AG20443 (cell line): ENCODE measurements at places on chromosomes 2 and 18.
A peak's percentile ranks its signal among the peaks of the same experiment; 100 is the strongest.

GRCh38 chr2:31888550-31888949 lies 122.3 kb downstream of the MEMO1 start:
- DNase-seq, result no peak

GRCh38 chr2:119449521-119449920 lies 17.9 kb downstream of the TMEM37 start:
- no peak for DNase-seq

GRCh38 chr2:118223992-118224894 lies 136.0 kb downstream of the INSIG2 start:
- peak; percentile 36 for DNase-seq

GRCh38 chr2:19774805-19775176 lies 127.0 kb downstream of the TTC32 start:
- no peak for DNase-seq

GRCh38 chr2:15427987-15428386 lies 133.1 kb downstream of the NBAS start:
- no peak for DNase-seq

DNA sequence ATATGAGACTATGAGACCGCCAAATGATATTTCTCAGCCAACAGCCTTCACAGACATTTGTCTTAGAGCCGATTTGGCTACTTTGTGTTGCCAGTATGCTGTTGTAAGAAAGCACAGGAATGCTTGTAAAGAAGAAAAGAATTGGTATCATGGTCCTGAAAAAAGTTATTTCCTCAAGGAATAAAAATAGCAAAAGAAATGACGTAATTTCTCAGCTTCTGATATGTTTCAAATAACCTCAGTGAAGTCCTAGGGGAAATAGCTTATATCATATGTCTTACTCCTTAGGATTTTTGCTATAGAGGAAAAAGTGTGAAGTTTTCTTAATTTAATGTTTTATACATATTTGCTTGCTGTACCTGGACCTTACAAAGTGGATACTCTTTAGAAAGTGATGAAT lies 23.0 kb downstream of the SCN1A start:
- DNase-seq, result no peak

- peak; percentile 57 for DNase-seq
Measured at GRCh38 chr2:238811293-238811692, 36.6 kb upstream of the TWIST2 start.

DNA sequence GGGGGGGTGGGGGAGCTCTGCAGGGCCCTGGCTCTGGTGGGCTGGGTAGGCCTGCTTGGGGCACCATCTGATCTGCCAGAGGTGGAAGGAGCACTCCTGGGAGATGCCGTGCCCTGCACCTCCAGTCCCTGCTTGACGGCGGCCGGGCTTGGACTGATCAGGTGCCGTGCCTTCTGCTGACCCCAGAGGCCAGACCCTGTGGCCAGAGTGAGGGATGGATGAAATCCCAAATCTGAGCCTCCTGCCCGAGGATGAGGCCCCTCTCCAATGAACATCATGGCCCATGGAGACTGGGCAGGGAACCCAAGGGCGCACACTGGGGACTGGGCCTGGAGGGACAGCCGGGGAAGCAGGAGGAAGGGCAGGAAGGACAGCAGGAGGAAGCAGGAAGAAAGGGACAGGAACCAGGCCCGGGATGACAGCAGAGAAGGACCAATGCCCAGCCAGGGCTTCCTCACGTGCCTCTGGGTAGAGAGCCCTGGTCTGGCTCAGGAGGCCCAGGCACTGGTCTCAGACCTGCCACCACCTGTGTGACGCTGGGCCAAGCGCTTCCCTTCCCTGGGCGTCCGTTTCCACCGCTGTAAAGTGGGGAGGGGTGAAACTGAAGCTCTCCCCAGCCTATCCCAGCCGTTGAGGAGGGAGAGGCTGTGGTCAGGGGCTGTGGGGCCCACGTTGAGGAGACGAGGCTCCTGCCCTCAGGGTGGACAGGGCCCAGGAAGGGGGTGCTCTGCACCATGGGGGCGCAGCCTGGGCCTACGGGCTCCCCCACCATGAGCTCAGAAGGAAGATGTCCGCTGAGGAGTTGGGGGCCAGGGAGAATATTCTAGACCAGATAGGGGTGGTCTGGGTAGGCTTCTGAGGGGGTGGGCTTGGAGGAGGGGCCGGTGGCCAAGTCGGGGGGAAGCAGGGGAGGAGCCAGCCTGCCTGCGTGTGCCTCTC lies 1.0 kb upstream of the GPR35 start:
- DNase-seq, result no peak

- no peak for DNase-seq
Measured at GRCh38 chr2:160227293-160227915, 27.3 kb upstream of the ITGB6 start.

DNA sequence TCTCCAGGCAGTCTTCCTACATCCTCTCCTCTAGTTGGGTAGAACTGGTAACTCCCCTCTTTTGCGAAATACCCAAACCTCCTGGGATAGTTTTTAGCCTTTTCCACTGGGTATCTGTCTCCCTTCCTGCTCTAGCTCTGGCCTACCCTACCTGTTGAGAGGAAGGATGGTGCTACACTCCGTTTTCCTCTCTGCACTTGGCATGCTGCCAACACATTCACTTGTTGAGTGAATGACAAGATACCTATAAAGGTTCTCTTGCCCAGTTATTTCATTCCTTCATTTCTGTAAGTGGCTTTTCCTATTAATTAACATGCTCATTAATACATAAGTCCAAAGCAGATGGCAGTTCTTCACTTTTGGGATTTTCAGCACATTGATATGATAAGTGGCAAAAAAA lies 293.8 kb downstream of the CNTNAP5 start:
- DNase-seq, result no peak

GRCh38 chr2:1770566-1771380 lies 26.5 kb upstream of the PXDN start:
- no peak for DNase-seq

DNA sequence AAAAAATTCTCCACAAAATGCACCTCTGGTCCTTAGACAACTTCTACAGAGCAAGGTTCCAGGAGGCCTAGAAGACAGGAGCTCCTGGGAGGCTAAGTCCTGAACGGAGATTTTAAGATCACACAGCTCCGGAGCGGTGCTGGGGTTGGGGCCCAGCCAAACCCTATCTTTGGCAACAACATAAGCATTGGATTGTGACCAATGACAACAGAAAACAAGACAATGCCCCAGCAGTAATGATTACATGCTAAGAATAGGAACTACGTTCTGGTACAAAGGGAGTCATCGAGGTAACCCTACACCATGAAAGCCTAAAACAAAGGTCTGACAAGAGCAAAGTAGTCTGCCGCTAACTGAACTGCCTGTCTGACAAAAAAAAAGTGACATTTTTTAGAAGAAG lies 171.2 kb downstream of the CMPK2 start:
- DNase-seq, result no peak

DNA sequence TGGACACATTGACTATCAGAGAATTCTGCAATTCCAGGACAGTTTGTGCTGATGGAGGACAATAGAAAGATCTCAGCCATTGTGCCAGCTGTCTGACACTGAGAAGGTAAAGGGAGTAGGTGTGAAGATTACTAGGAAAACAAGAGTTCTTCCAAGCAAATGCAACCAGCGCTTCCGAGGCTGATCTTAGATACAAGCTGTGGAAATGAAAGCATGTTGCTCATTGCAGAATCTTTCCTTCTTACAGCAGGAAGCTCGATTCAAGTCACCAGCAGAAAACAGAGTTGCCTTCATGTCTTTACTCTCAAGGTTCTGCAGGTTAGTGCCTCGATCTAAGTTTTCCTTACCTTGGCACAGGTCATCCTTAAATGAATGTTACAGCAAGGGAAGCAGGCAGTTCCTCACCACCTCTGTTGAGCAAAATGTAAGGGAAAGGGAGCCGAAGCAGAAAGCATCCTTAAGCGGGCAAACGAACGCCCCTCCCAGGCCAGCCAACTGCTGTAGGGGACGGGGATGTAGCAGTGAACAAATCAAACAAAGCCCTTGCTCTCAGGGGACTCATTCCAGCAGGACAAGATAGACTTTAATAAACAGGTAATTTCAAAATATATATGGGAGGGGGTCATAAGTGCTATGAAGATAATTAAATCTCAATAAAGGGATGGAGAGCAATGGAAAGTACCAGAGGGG lies 54.3 kb downstream of the MARCHF4 start:
- no peak for DNase-seq

GRCh38 chr2:142741764-142742269 lies 135.6 kb upstream of the KYNU start:
- no peak for DNase-seq

DNA sequence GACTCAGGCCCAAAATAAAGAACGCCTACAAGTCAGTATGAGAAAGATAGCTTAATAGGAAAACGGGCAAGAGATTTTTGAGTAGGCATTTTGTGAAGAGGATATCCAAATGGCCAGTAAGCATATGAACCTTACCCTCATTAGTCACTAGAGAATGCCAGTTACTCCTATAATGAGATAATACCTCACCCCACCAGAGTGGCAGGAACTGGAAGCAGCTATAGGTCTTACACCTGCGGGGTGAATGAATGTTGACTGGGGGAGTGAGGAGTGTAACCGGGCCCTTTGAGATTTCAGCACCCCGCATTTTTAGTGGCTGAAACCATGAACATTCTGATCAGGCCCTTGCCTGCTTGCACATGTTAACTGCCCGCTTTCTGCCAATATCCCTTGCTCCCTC lies 7.5 kb upstream of the PTPN2 start:
- no peak for DNase-seq

- DNase-seq, result no peak
Measured at GRCh38 chr2:241310917-241311566, 4.4 kb downstream of the HDLBP start.

DNA sequence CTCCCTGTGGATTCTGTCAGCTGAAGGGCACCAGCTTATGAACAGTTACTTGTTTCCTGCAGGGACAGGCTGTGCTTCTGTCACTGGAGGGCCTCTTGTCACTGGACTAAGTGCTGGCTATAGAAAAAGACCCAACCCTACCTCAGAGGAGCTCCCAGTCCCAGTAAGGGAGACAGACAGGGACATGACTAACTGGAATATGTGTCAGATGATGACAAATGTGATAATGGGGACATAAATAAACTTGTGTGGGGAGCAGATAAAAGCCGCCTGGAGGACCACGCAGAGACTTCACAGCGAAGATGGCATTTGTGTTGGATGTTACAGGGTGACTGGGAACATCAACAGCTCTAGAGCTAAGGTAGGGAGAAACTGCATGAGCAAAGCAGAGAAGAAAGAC lies 95.0 kb downstream of the MAPRE2 start:
- DNase-seq, result no peak

DNA sequence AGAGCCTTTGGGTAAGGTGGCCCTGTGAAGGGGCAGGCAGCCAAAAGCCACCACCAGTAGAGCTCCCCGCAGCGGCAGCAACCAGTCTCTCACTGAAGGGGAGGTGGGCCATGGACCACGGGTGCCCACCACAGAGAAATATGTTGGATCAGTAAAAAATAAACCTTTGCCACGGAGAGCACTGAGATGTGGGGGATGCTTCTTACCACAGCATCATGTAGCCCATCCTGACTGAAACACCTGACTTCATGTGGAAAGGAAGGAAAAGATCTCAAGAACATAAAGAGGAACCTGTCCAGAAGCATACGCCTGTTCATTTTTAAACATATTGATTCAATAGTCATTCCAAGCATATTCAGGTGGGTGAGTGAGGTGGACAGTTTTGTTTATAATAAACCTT lies 51.1 kb downstream of the LONRF2 start:
- no peak for DNase-seq

DNA sequence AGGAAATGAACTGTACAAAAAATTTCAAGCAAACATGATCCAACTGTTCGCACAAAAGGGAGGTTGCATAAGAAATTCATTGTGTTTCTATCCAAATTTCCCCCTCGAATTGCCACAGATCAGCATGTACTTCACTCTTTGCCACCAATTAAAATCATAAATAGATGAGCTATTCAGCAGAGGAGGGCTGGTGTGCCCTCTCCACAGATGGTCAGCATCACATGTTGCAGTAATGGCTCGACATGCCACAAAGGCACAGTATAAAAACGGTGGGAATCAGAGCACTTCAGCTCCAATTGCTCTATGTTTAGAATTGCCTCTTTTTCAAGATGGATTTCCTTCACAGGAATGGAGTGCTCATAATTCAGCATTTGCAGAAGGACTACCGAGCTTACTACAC lies at the start of gene G6PC2:
TSS of gene G6PC2 (plus strand) at position 289 of the 400 bp plus-strand sequence. CDS start at position 330, 41 bp downstream.
- DNase-seq, result no peak
